ENCODE measurements at places on chromosomes 3 and 15.
A peak's percentile ranks its signal among the peaks of the same experiment; 100 is the strongest.

DNA sequence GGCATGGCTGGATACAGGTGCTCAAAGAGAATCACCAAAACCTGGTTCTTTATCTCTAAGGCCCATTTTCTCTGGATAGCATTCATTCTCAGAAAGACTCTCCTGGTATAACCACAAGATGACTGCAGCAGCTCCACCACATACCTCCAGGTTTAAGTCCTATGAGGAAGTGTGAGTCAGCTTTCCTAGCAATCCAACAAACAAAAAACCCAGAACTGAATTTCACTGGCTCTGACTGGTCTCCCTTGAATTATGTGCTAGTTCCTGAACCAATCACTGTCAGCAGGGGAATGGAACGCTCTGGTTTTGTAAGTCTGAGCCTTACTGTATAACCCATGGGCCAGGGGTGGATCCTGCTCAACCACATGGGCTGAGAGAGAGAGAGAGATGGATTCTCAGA is 27.2 kb downstream of the MRPL46 start:
- DNase-seq: peak; percentile 76

GRCh38 chr3:138137861-138138260 is 5.7 kb upstream of the A4GNT start:
- no peak for DNase-seq

DNA sequence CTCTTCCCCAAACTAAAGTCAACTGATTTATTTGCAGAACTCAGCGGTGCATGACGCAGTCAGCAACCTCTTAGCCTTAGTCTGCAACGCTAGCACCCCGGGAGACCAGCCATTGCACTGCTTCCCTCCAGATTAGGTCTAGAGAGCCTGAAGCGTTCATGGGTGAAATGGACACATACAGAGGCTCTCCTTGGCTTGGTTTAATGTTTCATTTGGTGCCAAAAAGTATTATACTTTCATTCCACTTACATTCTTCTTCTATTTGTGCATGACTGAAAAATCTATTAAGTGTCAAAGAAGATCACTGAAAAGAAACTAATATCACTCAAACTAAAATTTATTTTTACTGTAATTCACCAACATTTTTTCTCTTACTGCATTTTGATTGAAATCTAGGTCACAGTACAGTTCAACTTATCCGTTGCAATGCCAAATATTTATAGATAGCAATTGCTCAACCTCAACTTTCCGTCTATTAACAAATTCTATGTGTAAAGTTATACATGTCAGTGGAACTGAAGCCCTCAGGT is 116.2 kb downstream of the ROBO1 start:
- no peak for DNase-seq

DNA sequence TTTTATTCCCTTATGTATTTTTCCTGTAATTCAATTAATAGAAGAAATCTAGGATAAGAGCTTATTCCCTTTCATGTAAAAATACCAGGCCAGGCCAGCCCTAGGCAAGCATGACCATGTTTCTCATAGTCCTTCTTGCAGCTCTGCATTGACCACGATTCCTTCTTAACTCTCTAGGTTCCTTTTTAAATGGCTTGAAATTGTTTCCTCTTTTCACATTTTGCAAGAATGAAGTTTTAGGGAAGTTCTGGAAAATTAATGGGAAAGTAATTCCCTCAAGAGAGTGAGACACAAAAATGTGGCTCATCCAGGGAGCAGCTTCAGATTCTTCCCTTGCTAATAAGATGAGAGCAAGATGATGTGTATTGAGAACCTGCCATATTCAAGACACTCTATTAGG is 116.5 kb upstream of the FGF7 start:
- DNase-seq: no peak

GRCh38 chr3:111248406-111248805 is 176.8 kb downstream of the NECTIN3 start:
- no peak for DNase-seq

DNA sequence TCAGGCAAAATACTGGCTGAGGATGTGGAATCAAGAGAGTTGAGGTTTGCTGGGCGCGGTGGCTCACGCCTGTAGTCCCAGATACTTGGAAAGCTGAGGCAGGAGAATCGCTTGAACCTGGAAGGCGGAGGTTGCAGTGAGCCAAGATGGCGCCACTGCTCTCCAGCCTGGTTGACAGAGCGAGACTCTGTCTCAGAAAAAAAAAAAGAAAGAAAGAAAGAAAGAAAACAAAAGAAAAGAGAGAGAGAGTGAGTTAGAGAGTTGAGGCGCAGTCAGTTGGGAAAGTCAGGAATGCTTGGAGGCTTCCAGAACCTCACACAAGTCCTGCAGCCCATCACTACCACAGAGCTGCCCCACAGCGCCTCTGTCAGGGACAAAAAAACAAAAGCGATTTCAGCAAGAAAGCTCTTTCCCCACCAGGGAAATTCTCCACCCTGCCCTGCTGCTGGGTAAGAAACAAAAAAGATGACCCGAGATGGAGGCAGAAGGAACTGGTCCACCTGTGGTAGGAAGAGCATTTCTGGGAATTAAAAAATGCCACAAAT is 13.8 kb downstream of the HDC start:
- DNase-seq: peak; percentile 21

DNA sequence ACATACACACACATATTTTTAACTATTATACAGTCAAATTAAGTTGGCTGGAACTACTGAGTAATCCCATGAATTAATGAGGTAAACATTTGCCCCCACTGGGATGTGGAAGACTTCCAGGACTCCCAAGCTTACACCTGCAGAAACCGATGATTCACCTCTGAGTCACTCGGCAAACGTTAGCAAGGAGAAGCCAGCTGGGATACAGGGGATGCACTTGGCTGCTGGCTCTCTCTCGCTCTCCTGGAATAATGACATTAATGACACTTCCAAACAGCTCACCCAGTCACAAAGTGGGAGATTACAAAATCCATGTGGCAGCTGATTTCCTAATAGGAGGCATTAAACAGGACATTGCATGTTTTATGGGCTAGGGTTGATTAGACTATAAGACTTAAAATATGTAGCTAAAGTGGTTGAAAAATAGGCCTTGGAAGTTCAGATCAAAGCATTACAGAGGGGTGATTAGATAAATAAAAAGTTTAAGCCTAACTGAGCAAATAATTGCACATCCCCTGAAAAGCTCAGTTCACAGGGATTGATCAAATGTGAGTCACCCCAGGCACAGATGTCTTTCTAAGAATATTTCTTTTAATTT is 500.9 kb downstream of the SOX2 start:
- DNase-seq: peak; percentile 67

DNA sequence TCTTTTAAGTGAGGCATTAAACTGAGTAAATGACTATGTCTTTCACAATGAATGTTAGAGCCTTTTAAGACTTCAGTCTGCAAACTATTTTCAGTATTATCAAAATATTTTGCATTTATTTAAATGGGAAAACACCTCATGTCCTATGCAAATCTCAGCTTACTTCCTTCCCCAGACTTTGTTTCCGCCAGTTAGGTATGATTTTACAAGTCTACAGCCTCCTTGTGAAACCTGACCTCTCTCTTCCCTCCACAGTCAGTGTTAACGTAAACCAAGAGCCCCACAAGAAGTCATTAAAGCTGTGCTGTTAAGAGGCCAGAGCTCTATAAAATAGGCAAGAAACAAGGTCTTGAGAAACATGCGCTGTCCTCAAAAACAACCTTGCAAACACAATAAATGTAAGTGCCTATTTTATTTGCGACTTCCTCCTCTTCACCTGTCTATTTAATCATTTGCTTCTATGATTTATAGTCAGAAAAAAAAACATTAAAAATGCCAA is 48.3 kb downstream of the PRTG start:
- peak; percentile 45 for DNase-seq

DNA sequence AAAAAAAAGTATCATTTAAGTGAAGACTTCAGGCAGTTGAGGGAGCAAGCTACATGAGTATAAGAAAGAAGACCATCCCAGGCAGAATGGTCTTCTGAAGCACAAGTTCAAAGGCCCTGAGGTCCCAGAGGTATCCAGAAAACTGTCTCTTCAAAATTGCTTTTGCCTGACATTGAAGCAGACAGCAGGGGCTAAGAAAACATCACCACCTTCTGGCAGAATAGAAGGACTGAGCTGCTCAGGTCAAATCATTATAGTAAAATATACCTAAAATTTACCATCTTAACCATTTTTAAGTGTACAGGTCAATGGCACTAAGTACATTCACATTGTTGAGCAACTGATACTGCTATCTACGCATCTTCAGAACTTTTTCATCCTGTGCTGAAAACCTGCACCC is 16.4 kb downstream of the GPR160 start:
- DNase-seq: peak; percentile 9

DNA sequence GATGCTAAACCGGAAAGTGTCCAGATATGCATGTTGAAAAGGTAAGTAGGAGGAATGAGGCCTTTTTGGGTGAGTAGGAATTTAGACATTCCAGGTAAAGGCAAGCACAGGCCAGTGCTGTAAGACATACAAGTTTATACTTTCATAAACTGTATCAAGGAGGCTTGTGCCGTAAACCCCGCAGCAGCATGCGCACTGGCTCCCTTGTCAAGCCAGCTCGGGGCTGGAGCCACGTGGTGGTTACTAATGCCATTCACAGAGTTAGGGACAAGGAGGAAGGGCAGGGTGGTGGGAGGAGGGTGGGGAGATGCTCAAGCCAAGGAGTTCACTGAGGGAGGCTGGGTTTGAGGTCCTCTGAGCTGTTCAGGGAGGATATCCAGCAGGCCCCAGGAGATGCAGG is 35.8 kb downstream of the PLD1 start:
- DNase-seq: no peak

- DNase-seq: no peak
These were observed 21.7 kb upstream of the PPP4R2 start for GRCh38 chr3:72974956-72975355.

DNA sequence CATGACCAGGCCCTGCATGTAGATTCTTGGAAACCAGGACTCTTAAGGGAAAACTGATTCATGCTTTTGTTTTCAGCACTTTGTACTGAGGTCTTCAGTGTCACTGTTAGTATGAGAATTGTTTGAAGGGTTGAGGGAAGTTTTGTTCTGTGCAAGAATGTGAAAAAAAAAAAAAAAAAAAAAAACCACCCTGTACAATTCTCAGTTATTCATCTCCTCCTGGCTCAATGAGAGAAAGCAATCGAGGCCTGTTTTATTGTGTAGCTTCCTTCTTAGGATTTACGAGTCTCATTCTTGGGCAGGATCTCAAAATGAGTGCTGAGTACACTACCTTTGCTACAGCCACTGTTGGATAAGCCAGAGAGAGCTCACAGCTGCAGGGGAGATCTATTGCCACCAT is 469.5 kb downstream of the CNTN4 start:
- no peak for DNase-seq

DNA sequence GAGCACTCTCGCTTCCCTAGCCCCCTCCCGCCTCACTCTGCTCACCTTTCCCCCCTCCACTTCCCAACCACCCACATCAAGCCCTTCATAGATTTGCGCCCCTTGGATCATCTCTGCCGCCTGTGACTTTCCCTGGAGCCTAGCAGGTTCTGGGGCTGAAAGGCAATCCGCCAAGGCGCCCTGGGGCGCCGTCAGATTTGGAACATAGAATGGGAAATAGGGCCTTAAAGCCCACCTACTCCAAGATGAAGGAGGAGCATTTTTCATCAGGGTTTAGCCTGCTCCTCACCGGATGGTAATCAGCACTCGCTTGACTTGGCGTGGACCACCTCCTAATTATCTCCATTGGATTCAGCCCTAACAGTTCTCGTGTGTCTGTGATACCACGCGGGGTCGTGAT is 1.3 kb downstream of the CPNE4 start:
- no peak for DNase-seq

GRCh38 chr3:156274791-156275190 is 154.4 kb downstream of the KCNAB1 start:
- DNase-seq: no peak
